Cardiac septum (tissue), 1 donor: ENCODE measurements at places on chromosomes 6 and 20. TPM values are rescaled to one million over a fixed set of nuclear protein-coding genes. Genes with fewer than 3 reads are reported as not detected.

DNA sequence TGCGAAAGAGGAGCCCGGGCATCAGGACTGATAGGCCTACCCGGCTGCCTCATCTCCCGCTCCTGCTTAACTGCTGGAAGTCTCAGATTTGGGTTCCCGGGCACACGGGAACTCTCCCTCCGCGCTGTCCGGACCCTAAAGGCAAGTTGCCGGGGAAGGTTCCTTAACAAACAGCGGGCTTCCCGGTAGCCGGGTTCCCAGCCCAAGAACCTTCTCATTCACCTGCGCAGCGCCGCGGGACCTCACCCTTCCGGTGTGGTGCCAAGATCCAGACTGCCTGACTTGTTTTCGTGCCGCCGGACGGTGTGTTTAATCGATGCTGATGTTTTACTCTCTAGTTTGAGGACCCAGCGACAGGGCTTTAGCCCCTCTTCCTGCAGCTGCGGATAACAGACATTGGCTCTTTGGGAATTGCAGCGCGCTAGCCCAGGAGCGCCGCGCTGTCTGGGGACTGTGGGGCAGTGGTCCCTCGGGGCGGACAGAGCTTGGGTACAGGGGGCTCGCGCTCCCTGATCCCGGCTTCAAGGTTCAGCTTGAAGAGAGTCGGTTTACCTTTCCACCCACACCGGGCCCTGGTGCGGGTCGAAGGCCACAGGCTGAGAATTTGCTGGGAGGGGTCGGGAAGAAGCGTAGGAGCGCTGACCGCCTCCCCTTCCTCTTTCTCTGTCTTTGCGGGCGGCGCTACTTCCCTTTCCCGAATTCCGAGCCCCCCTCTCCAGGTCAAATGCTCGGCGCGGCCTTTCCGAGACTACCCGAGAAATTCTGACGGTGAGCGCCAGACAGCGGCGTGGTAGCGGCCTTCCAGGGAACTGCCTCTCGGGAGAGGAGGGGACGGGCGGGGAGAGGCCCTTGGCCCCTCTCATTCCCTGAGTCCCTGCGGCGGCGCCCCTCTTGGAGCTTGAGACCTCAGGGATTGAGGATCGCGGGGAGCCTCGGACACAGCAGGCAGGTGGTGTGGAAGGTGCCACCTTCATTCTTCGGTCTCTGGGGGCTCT, 17.2 kb downstream of the ABT1 start:
- DNase-seq, result no peak

GRCh38 chr6:140641412-140641811, 1267.0 kb upstream of the CITED2 start:
- no peak for DNase-seq

GRCh38 chr6:10933126-10933525, 46.3 kb downstream of the SYCP2L start:
- DNase-seq, result no peak

Gene WFDC10B
- not detected for total RNA-seq

- DNase-seq, result no peak
Measured at GRCh38 chr6:10138917-10139316, 276.0 kb downstream of the TFAP2A start.

- DNase-seq, result no peak
Measured at GRCh38 chr20:20466341-20466879, 98.5 kb downstream of the INSM1 start.

- no peak for DNase-seq
Measured at GRCh38 chr6:139762587-139763031, 388.2 kb upstream of the CITED2 start.

GRCh38 chr6:133512410-133513016, 271.4 kb downstream of the EYA4 start:
- no peak for DNase-seq

Gene LAMA5
- 101 TPM for total RNA-seq

DNA sequence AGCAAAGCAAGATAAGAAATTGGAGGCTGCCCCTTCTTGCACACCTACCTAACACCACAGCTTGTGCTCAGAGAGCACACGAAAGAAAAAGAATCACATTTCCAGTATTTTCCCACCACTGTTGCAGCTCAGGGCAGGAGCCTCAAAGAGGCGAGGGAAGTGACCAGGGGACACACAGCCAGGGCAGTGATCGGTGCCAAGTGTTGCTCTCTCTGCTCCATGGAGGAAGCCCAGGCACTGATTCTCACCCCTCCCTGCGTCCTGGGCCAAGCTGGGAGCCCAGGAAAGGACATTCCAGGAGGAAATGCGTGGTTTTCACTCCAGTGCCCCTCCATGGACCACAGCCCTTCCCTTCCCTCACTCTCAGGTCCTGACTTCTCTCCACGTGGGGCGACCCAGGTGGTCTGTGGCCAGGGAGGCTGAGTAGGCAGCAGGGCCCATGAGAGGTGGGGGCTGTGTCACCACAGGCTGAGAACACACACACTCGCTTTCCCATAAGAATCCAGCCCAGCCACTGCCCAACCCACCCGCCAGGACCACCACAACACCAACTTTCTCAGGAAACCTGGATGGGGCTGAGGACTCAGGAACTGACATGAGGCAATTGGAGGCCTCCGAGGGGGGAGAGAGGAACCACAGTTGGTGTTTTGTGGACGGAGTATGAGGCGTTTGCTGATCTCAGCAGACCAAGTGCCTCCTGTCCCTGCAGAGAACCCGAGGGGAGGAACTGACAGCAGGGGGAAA, 81.7 kb upstream of the MAFB start:
- DNase-seq, result no peak
